ENCODE measurements at places on chromosomes 2 and 18. TPM values are rescaled to one million over a fixed set of nuclear protein-coding genes. Genes with fewer than 3 reads are reported as not detected.
A peak's percentile ranks its signal among the peaks of the same experiment; 100 is the strongest.

DNA sequence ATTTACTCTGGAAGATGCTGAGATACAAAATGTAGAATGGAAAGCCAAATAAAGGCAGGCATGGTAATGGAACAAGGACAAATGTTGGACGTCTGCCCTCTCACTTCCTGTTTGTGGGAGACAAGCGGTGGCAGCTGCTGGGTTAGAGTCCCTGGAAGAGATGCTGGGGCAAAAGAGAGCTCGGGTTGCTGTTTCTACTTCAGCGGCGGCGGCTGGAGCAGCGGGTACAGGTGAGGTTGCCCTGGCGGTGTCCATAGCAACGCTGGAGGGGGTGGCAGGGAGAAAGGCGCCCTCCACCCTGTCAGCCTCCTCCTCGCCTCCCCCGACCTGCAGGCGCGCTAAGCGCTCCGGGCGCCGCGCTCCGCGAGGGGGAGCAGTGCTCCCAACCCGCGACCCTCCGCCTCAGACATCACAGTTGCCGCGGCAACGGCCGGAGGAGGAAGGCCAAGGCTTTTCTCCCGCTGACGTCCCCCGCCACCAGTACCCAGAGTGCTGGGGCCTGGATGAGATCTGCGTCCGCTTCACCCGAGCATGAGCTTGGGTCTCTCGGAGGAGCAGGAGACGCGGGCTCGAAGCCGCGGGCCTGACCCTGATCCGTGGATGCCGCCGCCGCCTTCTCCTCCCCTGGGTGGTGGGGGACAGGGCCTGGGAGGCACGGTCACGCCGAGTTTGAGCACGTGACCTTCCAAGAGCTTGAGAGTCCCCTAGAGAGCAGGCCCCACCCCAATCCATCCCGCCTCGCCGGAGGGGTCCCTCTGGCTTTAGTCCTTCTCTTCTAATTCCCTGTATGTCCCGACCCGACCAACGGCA lies 65.6 kb downstream of the NOL4 start:
- no peaks in the 10 kb centered on the region for H3K36me3 ChIP-seq
- peaks cover 7% of the 10 kb centered on the region for H3K27me3 ChIP-seq
- H3K27ac ChIP-seq: no peak overlapping the region
- DNase-seq: peak; percentile 77

DNA sequence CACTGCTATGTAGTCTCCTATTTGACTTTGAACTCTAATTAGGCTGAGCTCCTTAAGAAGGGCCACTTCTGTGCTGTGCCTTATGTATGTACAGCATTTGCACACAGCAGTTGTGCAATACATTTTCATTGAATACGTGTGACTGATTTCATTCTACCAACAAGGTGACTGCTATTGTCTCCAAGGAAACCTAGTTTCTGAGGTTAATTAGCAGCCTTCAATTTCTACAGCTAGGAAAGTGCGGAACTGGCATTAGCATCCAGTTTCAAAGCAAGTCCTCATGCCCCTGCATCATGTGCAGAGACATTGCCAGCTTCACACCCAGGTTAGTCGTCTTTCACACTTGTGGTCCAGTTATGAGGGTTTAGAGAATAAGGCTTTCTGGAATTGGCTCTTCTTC lies 58.6 kb downstream of the NCK2 start:
- peaks cover 15% of the 10 kb centered on the region for H3K36me3 ChIP-seq
- H3K27me3 ChIP-seq: no peaks in the 10 kb centered on the region
- H3K27ac ChIP-seq: no peak overlapping the region

- no peak for DNase-seq
- peak overlapping the region; percentile 42 for H3K4me3 ChIP-seq
- peaks cover 45% of the 10 kb centered on the region for H3K4me1 ChIP-seq
- no peaks in the 10 kb centered on the region for H3K27me3 ChIP-seq
- peak overlapping the region; percentile 80 for H3K27ac ChIP-seq
- H3K36me3 ChIP-seq: no peaks in the 10 kb centered on the region
Measured at GRCh38 chr2:98833172-98833916, 102.4 kb upstream of the MGAT4A start.

- H3K4me3 ChIP-seq: no peak overlapping the region
- H3K27ac ChIP-seq: no peak overlapping the region
- DNase-seq: no peak
- H3K27me3 ChIP-seq: peaks cover 3% of the 10 kb centered on the region
- no peaks in the 10 kb centered on the region for H3K36me3 ChIP-seq
Measured at GRCh38 chr2:47607005-47607679, 175.8 kb upstream of the MSH6 start.

DNA sequence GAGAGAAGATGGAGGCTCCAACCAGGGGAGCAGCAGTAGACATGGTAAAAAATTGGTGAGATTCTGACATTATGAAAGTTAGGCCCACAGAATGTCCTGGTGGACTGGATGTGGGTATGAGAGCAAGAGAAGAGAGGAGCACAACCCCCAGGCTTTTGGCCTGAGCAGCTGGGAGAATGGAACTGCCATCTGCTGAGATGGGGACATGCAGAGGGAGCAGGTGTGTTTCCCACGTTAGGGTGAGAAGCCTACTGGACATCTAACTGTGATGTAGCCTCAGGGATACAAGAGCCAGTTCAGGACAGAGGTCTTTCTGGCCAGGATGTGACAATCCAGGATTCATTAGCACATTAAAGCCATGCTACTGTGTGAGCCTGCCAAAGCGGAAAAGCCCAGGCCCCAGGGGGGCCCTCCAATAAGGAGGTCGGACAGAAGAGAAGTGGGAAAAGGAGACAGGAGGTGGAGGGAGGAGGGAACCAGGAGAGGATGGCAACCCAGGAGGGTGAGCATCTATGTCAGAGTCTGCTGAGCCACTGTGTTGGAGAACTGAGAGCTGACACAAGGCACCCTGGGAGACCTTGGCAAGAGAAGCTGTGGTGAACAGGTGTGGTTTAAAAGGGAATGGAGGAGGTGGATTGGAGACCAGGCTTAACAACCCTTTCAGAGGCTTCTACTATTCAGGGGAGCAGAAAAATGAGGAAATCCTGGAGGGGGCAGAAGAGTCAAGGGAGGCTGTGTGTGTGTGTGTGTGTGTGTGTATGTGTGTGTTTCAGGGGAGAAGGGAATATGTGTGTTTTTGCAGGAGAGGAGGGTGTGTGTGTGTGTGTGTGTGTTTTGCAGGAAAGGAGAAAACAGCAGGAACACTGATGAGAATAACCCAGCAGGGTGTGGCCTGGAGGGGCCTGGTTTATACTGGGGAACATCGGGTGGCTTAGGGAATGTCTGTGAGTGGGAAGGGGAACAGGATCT lies 10.5 kb downstream of the CYB5A start:
- peak overlapping the region; percentile 79 for H3K4me3 ChIP-seq
- H3K4me1 ChIP-seq: peaks cover 72% of the 10 kb centered on the region
- peak overlapping the region; percentile 92 for H3K27ac ChIP-seq
- H3K27me3 ChIP-seq: peaks cover 9% of the 10 kb centered on the region

DNA sequence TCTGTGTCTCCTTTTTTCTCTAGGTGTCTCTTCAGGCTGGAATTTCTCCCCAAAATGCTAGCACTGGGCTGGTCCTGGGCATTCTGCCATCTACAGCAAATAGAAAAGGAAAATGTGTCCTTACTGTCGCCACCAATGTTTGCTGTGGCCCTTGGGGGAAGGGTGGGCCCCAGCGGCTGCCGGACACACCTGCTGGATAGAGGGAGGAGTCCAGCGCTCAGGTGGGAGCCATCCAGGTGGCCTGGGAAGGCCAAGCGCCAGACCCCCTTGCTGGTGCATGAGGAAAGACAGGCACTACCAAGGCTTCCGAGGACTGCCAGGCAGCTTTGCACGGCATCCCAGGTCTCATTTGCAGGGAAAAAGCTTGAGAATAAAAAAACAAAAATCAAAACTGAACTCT lies 147.7 kb upstream of the GATA6 start:
- no peaks in the 10 kb centered on the region for H3K36me3 ChIP-seq
- no peak overlapping the region for H3K4me3 ChIP-seq

DNA sequence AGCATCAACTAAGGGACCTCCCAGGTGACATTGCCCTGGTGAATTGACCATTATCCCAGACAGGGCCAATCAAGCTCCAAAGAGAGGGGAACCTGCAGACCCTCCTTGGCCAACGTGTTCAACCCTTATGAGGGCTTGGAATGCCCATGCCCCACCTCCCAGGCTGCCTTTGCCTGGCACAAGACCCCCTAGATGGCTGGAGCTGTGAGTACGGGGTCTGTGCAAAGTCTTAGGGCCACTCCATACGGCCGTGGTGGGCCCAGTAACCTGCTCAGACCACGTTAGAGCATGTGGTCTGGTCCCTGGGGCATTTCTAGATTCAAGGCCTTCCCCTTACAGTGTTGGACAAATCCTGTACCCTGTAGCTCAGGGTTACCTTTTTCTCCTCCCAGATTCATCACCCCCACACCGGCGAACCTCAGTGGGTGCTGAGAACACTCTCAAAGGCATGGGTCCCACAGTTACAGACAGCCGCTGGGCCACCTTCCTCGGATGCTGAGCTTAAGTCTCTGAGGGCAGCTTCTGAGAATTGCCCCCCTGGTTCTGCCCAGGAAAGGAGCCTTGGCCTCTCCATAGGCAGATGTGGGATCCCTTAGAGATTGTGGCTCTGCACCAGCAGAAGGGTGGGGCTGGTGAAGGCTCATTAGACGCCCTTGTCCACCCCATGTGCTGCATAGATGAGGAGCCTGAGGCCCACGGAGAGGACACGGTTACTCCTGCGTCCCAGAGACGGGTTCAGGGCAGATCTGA lies 18.3 kb upstream of the KCNK3 start:
- H3K27ac ChIP-seq: no peak overlapping the region
- H3K27me3 ChIP-seq: peaks cover 8% of the 10 kb centered on the region
- H3K4me3 ChIP-seq: no peak overlapping the region
- H3K4me1 ChIP-seq: peaks cover 5% of the 10 kb centered on the region
- no peaks in the 10 kb centered on the region for H3K36me3 ChIP-seq
- no peak for DNase-seq

DNA sequence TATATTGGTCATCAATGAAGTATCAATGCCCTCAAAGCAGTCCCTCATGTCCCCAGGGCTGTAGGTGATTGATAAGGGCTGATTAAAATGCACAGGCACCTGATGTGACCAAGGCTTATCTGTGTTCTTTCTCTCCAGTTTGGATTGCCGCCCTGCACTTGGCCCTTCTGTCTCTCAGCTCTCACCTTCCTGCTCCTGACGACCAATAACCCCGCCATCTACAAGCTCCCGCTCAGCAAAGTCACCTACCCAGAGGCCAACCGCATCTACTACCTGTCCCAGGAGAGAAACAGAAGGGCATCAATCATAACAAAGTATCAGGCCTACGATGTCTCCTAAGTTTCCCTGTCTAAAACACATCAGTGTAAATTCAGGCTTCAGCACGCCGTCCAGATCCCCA lies 41.8 kb upstream of the SLC14A1 start:
- H3K27me3 ChIP-seq: no peaks in the 10 kb centered on the region
- H3K4me1 ChIP-seq: no peaks in the 10 kb centered on the region
- H3K36me3 ChIP-seq: no peaks in the 10 kb centered on the region
- no peak overlapping the region for H3K4me3 ChIP-seq
- H3K27ac ChIP-seq: no peak overlapping the region

DNA sequence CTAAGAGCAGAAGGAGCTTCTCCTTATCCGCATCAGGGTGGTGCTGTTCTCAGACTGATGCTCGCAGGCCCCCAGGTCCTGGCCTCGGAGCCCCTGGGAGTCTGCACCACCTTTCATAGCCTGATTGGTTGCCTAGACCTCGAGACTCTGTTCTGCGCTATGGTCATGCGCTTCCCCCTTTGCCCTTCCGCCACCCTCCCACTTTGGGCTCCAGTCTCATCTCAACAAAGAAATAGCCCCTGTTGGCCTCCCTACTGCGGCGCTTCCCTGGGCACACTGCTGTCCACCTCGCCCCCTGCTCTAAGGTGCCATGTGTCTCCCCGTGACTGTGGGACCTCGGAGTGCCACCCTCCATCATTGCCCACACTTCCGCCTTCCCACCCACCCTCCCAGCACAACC lies 102.9 kb upstream of the TWIST2 start:
- no peaks in the 10 kb centered on the region for H3K36me3 ChIP-seq
- H3K27me3 ChIP-seq: peaks cover 7% of the 10 kb centered on the region
- no peak for DNase-seq
- H3K27ac ChIP-seq: no peak overlapping the region

GRCh38 chr18:12998332-12999060 lies 7.3 kb downstream of the CEP192 start:
- H3K4me3 ChIP-seq: no peak overlapping the region
- no peaks in the 10 kb centered on the region for H3K27me3 ChIP-seq
- no peaks in the 10 kb centered on the region for H3K36me3 ChIP-seq
- no peak overlapping the region for H3K27ac ChIP-seq

- no peak overlapping the region for H3K27ac ChIP-seq
- H3K4me1 ChIP-seq: no peaks in the 10 kb centered on the region
- no peaks in the 10 kb centered on the region for H3K36me3 ChIP-seq
- peaks cover 6% of the 10 kb centered on the region for H3K27me3 ChIP-seq
Measured at GRCh38 chr2:239087046-239087710, 239.3 kb downstream of the TWIST2 start.

DNA sequence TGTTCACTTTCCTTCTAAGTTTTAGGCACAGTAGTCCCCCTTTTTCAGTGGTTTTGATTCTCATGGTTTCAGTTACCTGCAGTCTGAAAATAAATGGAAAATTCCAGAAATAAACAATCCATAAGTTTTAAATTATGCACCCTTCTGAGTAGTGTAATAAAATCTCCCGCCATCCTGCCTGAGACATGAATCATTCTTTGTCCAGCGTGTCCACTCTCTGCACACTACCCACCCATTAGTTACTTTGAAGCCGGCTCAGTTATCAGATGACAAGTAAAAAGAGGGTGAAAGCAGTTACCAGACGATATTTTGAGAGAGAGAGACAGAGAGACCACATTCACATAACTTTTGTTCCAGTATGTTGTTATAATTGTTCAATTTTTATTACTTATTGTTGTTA lies 400.5 kb downstream of the TMX3 start:
- H3K27me3 ChIP-seq: no peaks in the 10 kb centered on the region
- no peaks in the 10 kb centered on the region for H3K4me1 ChIP-seq
- H3K36me3 ChIP-seq: no peaks in the 10 kb centered on the region

GRCh38 chr2:96637385-96638143 lies 548 bp downstream of the KANSL3 start:
- H3K4me1 ChIP-seq: peaks cover 13% of the 10 kb centered on the region
- H3K27me3 ChIP-seq: peaks cover 2% of the 10 kb centered on the region
- peak; percentile 62 for DNase-seq
- peaks cover 4% of the 10 kb centered on the region for H3K36me3 ChIP-seq

The CENPA gene
- total RNA-seq: 3.9 TPM

The CFAP65 gene
- 0.59 TPM for total RNA-seq

The MOGAT1 gene
- total RNA-seq: 0.26 TPM

The CRYGD gene
- not detected for total RNA-seq
